ENCODE measurements at places on chromosomes 3 and 15.

DNA sequence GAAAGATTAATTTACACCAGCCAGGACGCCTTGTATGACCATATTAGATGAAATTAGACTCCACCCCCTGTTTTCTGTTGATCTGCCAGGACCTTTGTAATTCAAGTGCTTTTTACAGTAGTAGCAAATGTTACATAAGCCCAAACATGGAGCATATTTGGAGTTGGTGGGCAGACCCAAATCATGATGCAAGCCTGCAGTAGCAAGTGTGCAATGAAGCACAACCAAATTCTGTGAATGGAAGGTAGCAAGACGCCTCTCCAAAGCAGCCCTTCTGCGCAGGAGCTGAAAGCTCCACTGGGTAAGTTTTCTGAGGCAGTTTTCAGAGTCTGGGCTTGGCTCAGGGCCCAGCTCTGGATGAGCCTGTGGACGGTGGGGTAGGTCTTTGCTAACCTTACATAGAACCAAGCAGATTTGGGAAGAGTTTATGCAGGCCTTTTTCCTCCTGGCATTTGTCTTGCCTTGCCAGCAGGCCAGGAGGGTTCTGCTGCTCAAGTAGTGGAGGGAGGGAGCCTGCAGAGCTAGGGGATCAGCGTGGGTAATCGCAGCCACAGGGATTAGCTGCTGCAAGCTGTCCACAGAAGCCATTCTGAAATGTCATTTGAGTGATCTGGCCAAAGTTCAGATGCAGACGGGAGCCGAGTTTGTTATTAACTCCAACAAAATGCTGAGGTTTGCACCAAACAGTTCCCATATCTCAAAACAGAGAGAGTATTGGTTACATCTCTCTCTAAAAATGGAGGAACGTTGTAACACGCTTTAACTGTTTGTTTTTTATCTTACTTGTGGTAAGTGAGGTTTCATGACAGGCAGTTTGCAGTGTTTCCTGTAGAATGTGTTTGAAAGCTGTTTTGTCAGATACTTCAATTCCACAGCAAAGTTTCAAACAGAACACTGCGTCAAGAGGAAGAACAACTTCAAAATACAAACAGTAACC lies 55.4 kb downstream of the PSMD6 start:
- DNase-seq = no peak

DNA sequence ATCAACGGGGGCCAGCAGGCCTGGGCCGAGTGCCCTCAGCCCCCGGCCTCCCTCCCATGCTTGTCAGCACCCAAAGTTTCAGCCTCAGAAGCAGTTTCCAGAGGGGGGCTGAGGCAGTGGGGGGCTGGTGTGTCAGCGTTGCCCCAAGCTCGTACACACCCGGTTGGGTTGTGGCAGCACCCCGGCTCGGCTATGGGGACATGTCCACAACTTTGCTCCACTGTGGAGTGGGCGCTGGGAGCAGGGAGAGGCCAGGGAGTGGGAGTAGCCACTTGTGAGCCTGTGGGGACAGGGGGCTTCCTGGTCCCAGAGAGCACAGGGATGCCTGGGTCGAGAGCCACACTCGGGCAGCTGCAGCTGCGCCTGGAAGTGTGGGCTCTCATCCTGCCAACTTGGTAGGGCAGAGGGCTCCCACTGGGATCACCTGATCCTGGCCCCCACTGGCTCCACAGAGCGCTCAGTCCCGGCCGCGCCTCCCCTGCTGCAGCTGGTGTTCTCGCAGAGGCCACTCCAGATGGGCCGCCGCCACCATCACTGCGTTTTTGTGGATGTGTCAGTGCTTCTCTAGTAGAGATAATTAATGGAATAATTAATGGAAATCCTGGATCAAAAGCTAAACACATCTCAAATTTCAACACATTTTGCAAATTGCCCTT lies 75.1 kb downstream of the NR1D2 start:
- no peak for DNase-seq

DNA sequence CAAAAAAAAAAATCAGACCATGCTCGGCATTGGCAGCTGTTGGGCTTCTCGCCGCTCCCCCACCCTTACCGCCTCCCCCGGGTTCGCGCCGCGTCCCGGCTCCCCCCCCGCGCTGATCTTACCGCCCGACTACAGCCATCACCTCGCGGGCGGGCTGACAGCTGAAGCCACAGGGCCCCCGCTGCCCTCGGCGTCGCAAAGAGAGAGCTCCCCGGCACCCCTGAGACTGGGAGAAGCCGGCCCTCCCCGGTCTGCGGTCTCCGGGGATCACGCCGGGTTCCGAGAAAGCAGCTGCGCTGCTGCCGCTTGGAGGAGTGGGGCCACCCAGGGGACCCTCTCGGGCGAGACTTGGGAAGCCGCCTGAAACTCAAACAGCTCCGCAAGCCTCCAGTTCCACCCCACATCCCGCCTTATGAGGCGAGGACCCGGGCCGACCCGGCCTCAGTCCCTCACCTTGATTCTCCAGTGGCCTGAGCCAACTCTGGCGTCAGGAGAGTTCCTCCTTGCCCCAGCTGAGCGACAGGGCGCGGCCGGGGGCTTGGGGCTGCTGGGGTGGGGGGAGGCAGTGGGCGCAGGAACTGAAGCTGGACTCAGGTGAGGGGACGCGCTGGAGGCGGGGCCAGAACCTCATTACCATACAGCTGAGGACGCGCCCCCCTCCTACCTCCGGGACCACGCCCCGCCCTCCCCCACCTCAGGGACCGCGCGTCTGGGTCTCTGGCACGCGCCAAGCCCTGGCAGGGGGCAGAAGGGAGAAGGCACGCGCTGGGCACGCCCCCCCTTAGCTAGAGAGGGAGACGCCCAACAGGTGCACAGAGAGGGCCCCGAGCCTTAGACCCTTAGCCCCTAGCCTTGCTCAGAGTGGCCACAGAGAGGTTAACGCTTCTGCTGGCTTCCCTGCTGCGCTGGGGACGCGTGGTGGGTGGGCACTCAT lies 1.0 kb upstream of the DLL4 start:
- peak; percentile 67 for DNase-seq

DNA sequence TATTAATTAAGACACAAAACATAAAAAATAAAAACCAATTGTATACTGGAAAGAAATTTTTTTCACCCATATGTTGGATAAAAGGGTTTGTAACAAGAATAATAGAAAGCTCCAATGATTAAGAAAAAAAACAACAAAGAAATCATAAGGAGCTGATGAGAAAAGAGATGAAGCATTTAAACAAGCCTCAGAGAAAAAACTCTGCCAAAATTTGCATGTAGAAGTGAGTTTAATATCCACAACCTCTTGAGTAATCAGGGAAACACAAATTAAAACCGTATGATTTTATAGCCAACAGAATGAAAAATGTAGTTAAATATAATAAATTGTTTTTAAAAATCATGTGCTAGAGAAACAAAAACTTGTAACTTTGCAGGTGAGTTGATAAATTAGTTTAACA lies 192.9 kb downstream of the BCHE start:
- no peak for DNase-seq

- DNase-seq = no peak
Measured at GRCh38 chr15:23050708-23051107, 11.3 kb upstream of the TUBGCP5 start.

- no peak for DNase-seq
Measured at GRCh38 chr3:152384412-152384811, 115.7 kb downstream of the MBNL1 start.

GRCh38 chr3:77595371-77595870 lies 555.5 kb downstream of the ROBO2 start:
- no peak for DNase-seq
